Mesothelial cell of epicardium (in vitro differentiated cells): ENCODE measurements at places on chromosomes 6 and 20. TPM values are rescaled to one million over a fixed set of nuclear protein-coding genes. Genes with fewer than 3 reads are reported as not detected.

The ECT2L gene
- total RNA-seq, result 0.14 to 0.40 TPM (median 0.40 TPM) in 3 replicates

The FLRT3 gene
- total RNA-seq, result 98.6 to 101 TPM (median 98.6 TPM) in 3 replicates

The TCF21 gene
- 4.7 to 5.3 TPM (median 5.0 TPM) in 3 replicates for total RNA-seq

DNA sequence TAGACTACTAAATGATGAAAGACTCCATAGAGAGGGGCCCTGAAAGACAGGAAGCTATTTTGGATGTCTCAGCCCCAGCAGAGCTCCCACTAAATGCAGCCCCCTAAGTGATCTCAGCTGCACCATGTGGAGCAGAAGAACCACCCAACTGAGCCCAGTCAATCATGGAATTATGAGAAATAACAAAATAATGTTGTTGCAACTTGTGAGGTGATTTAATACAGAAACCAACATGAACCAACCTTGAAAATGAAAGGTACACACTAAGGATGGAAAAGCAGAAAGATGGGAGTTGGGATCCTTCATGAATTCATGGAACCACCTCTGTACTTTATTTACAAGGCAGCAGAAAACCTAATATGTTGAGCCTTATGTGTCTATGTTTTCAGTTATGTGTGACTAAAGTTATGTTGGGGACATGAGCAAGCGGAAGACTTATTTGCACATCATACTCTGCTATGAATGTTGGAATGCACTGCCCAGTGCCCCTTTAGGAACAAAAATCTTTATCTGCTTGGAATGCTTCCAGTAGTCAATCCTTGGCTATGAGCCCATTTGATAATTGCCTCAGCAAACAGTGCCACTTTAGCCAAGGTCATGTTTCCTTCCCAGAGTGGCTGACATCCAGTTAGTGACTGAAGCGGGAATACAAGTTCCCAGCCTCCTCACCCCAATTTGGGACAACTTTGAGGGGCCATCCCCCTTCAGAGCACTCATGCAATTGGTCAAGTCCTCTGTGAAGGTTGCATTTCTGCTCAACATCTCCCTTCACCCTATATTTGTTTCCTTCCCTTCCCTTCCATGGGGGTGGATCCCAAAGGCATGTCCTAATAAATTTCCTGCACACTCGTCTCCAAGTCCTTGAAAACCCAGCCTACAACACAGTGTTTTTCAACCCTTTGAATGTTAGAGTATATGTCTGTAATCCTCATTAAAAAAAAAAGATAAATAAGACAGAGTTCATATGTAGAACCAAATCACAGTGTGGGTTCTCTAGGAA, 18.4 kb downstream of the TP53RK start:
- DNase-seq, result no peak

- no peak for DNase-seq
Measured at GRCh38 chr20:40753472-40753871, 64.4 kb upstream of the MAFB start.

DNA sequence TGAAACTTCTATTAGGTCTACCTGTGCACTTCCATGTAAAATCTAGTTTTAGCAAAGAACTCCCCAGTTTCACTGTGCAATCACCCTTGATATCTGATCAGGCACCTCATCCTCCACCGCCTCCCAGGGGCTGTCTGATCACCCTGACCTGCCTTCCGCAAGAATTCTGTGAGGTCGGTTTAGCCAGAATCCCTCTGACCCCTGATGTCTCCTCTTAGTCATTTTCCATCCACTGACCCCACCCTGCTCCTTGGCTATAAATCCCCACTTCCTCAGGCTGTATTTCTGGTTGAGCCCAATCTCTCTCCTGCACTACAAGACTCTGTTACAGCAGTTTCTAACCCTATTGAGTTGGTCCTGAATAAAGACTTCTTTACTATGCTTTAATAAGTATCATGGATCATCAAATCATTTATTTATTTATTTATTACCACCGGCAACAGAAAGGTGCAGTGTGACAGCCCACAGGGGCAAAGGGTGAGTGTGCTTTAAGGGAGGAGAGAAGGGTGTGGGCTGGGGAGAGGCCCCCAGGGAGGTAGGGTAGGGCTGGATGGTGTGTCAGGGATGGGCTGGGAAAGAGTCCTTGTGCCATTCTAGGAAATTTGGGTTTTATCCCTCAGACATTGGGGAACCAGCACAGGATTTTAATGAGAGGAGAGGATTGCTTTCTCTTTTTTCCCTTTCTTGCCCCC, 11.2 kb upstream of the SERPINB6 start:
- DNase-seq, result no peak

- DNase-seq, result no peak
Measured at GRCh38 chr6:109121411-109121810, 26.1 kb downstream of the CEP57L1 start.

DNA sequence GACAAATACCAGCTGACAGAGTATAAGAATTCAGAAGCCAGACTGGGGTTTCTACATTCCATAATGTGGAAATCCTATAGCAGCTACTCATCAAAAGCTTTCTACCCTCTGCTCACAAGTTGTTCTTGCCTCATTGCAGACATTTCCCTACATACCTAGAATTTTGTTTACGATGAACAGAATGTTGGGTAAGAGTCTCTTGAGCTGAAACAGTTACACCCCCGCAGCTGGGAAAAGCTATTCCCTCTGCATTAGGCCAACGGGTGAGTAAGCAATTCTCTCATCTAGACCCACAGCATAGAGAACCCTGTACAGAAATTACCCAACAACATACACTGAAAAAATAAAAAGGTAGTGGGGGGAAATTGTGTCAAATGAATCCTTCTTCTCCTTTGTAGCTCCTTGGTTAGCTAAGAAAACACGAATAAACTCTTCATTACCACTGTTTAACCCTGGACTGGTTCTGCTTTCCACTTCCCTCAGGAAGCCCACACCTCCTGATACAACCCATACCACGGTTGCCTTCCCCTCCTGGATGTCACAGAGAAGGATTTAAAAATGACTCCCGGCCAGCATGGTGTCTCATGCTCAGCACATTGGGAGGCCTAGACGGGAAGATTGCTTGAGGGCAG, 215.0 kb upstream of the SHLD1 start:
- no peak for DNase-seq

- no peak for DNase-seq
Measured at GRCh38 chr20:47328129-47328528, 28.4 kb downstream of the ZMYND8 start.

DNA sequence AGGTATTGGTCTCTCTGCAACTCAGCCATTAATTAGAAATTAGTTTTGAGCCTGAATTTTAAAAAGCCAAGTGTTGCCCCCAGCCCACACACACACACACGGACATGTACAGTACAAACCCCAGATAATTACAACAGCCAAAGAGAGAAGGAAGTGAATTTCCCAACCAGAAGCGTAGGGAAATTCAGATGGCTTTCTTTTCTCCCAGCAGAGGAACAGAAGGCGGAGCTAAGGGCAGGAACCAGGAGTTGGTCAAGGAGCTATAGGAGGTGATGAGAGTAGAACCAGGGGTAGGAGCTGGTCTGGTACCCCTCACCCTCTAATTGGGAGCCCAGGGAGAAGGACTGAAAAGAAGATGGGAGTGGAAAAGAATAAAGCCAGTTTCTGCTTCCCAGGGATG, 3.9 kb upstream of the ZBTB9 start:
- DNase-seq, result no peak
